ENCODE measurements at places on chromosomes 12 and 14.

- no peak for DNase-seq
These were observed 40.5 kb upstream of the CLMN start for GRCh38 chr14:95359994-95360826.

GRCh38 chr14:31592631-31593030 lies 31.4 kb downstream of the NUBPL start:
- no peak for DNase-seq

GRCh38 chr12:117878605-117879004 lies 90.2 kb downstream of the KSR2 start:
- no peak for DNase-seq

GRCh38 chr14:90019824-90020523 lies 41.8 kb upstream of the KCNK13 start:
- no peak for DNase-seq

DNA sequence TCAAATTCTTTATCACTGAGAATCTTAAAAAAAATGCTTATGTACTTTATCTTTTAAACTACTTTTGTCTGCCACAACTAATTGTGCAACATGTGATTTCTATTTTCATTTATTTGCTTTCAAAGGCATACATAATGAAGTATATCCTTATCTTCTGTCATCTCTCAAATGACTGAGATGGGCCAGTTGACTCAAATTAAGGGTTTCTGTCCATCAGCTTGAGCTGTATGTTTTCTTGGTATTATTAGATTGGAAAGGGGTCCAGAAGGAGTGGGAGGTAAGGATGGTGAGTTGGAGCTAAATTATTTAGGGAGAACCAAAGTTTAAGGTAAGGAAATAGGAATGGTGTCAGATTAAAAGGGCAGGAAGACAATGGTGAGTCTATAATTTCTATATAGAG lies 408.4 kb upstream of the SEL1L start:
- DNase-seq = no peak

GRCh38 chr12:80589077-80589476 lies 118.4 kb upstream of the MYF6 start:
- no peak for DNase-seq

DNA sequence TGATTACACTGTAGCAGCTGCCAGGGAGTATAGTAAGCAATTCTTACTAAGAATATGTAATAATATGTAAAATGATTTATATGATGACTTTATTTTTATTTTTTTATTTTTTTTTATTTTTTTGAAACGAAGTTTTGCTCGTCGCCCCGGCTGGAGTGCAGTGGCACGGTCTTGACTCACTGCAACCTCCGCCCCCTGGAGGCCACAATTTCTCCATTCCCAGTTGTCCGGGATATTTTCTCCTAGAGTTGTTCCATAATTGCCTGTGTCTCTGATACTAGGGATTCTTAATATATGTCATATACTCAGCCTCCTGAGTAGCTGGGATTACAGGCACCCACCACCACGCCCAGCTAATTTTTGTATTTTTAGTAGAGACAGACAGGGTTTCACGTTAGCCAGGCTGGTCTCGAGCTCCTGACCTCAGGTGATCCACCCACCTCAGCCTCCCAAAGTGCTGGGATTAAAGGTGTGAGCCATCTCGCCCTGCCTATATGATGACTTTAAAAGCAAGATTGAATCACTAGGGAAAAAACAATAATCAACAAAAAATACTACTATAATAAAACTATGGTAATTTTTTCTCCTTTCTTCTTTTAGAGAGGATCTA lies 12.2 kb upstream of the ITPR2 start:
- no peak for DNase-seq

GRCh38 chr14:81329640-81330381 lies 70.3 kb downstream of the STON2 start:
- DNase-seq = no peak

DNA sequence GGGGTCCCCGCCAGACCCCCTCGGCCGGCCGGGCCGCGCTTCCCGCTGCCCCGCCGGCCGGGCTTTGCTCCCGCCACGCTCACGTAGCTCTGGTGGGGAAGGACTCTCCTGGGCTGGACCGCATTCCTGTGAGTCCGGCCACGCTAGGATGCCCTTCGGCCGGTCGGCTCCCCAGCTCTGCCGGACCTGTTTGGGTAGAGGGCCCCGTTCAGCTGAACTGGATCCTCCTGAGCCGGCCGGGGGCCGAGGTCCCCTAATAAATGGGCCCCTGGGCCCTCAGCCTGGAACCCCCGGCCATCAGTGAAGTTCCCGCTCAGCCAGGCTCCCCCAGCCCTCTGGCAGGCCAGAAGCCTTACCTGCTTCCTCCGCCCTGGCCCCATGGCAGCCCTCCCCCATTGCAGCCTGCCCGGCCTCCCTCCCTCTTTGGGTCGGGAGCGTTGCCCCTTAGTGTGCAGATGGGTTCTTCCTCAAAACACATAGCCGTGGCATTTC lies 593 bp downstream of the UNC119B start:
- DNase-seq = no peak

DNA sequence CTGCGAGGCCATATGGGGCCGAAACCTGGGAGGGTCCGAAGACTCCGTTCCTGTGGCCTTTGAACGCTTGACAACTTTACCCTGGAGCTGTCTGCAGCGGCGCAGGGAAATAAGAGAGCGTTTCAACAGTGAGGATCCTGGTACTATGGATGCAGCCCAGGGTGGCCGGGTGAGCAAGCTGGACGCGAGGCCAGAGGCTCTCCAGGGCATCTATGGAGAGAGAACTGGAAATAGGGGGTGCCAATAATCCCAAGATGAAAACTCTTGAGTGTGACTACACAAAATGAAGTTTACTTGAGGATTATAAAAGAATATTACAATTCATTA lies 1.1 kb upstream of the ABCC9 start:
- no peak for DNase-seq

- no peak for DNase-seq
These were observed 15.1 kb upstream of the PLEK2 start for GRCh38 chr14:67426983-67427606.
